ENCODE measurements at places on chromosomes 3 and 15.

DNA sequence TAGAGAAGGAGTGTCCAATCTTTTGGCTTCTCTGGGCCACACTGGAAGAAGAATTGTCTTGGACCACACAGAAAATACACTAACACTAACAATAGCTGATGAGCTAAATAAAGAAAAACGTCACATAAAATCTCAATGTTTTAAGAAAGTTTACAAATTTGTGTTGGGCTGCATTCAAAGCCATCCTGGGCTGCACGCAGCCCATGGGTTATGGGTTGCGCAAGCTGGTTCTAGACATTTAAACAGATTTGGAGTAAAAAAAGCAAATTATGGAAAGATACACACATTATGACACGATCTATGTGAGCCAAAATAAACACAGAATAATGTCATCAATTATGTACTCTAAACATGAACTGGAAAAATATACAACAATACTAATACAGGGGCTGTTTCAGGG, 703.3 kb upstream of the LMCD1 start:
- no peak for DNase-seq

DNA sequence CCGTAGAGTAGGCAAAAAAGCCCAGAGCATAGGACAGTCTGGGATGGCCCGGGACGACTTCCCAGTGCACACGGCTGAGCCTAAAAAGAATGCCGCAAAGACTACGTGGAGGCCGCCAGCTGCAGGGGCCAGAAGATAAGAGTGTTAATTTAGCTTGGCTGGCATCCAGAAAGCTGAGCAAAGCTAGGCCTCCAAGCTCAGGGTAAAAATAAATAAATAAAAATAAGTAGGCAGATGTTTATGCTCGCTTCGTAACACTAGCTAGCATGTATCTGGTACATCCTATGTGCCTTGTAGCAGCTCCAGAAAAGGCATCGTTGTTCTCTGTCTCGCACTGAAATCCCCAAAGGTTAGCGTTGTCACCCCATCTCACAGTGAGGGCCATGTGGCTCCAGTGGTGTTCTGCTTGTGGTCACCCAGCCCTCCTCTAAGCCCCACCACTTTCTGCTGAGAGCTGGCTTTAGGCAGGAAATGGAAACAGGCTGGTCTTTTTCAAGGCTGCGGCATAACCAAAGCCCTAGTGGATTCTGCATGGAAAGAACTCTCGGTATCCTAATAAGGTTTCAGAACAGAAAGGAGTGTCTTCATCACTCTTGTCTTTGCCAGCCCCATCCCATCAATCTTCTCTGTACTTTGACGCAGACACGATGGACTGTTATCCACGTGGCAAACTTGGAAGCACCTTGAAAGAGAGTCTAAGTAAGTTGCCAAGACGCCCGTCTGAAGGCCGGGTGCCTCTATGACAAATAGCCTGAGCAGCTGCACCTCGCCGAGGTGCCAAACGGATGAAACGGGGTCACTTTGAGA, 58.1 kb upstream of the MEF2A start:
- DNase-seq: peak; percentile 82

DNA sequence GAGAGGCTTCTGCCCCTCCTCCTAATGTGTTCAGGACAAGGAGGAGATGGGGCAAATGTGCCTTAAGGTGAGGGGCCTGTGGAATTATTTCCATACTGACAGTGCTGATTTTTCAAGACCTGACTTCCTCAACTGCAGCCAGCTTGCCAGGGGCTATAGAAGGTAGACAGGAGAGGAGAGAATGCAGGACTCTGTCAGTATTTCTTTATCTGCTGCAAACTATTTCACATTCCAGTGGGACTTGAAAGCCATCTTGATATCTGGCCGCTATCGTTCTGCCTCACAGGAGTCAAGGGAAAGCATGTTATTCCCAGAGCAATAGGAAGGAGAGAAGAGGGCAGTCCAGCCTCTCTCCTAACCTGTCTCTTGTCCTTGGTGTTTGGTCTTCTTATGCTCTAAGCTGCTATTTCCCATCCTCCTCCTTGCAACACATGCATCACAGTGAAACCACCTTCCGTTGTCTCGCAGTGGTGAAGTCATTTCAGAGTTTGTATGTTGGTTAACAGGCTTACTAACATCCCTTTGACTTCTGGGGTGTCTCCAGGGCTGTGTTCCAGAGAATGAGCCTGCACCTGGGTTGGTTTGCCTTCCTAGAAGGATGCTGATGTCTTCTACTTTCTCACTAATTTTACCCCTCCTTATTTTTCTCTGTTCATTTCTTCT, 95.1 kb upstream of the MRPS22 start:
- DNase-seq: no peak

- no peak for DNase-seq
Measured at GRCh38 chr3:5016211-5017161, 37.2 kb downstream of the BHLHE40 start.

GRCh38 chr3:106305882-106306435, 437.1 kb upstream of the CBLB start:
- no peak for DNase-seq

GRCh38 chr3:10336761-10337160, 15.8 kb upstream of the SEC13 start:
- DNase-seq: no peak

DNA sequence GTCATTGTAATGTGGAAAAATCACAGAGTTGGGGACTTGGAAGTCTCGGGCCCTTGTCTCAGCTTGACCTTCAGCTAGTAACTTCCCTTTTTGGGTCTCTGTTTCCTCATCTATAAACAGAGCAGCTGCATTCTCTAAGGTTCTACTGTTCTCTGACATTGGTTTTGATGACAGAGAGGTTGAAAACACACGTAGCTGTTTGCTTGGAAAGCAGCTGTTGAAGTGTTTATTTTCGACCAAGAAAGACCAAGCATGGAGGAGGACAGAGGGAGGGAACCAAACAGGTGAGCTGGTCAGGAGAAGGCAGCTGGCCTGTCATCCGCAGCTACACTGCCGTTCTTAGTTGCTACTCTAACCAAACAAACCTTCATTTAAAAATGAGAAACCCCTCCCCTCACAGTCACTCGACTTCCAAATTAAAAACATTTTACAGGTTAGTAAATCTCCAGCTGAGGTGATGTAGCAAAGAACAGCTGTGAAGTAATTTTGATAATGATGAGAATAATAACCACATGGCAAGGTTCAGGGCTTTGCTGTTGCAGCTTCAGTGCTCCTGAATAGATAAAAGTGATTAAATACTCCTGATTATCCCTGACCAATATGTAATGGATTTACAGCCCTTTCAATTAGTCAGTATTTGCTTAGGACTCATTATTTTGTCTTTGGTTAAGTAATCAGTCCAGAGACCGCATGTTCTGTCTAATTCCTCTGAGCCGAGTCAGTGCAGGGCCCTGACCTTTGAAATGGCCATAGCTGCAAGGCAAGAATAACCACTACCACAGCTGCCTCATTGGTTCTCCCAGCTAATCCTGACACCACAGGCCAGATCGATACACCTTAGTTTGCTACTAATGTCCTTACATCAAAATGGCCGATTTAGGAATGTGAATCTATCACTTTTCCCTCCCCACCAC, 65.3 kb downstream of the MEIS2 start:
- DNase-seq: no peak

GRCh38 chr15:71709808-71710418, 100.4 kb upstream of the NR2E3 start:
- no peak for DNase-seq

DNA sequence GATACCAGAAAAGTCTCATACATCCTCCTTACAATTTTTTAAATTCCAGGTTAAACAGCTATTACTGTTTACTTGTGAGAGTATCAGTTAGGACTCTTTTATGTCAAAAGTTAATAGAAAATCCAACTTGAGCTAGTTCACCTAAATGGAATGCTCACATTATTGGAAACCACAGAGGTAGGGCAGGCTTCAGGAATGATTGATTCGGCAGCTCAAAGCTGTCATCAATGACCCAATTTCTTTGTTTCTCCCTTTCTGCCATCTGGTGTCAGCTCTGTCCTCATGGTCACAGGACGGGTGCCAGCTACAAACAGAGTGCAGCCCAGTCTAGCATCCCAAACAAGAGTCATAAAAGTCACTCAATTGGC, 32.2 kb downstream of the CFAP20DC start:
- no peak for DNase-seq

DNA sequence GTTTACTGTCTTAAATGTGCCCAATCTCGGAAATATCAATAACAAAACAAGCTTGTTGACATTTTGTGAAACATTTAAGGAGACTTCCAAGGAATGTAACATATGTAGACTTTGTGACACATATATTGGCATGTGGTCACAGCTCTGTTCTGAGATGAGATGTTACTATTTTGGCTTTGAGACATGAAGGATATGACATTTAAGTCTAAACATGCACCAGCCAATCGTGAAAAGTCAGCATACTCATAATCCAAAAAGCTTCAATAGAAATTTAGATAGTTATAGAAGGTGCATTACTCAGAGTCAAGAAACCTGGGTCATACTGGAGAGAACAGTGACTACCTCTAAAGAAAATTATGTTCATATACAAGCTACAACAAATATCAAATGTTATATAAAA, 13.4 kb downstream of the COMMD2 start:
- DNase-seq: no peak

DNA sequence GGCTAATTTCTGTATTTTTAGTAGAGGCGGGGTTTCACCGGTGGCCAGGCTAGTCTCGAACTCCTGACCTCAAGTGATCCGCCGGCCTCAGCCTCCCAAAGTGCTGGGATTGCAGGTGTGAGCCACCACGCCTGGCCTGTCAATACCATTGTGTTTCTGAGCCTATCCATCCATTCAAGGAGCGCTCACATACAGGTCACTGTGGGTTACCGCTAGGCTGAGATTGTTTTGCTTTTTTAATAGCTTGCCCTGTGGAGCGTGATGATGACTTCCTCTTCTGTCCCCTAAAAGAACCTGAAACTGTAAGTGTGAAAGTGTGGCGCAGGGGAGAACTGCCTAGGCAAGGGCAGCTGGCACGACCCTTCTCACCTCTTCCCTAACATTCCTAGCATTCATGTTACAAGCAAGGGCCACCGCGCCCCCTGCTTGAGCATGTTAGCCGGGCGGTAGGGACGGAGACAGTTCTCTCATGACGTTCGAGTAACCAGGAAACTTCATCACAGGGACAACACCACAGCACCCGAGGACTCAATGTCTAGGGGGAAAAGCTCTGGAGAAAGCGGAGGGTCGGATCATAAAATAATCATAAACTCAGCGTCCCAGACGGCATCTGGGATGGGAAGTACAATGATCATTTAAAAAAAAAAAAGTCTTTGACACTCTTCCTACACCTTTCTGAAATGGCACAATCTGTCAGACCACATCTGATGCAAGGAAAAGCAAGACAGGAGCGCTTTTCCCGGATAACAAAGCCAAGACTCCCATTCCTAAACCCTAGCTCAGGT, 790 bp downstream of the LAMP3 start:
- no peak for DNase-seq

DNA sequence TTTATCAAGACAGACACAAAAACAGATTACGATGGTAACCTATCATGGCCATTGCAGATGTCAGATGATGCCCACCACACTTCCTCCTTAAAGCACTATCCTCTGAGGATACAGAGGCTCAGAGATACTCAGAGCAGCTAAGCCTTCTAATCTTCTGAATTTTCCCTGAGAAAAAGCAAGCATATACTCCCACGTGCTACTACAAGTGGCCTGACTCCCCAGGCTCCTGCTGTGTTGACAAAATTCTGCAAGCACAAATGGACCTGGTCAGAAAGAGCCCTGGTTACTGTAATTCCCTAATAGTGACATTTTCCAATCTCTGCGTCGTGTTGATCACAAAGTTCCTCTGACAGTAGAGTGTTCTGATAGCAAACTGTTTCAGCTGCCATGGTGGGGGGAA, 207.1 kb downstream of the KCNMB2 start:
- DNase-seq: no peak

DNA sequence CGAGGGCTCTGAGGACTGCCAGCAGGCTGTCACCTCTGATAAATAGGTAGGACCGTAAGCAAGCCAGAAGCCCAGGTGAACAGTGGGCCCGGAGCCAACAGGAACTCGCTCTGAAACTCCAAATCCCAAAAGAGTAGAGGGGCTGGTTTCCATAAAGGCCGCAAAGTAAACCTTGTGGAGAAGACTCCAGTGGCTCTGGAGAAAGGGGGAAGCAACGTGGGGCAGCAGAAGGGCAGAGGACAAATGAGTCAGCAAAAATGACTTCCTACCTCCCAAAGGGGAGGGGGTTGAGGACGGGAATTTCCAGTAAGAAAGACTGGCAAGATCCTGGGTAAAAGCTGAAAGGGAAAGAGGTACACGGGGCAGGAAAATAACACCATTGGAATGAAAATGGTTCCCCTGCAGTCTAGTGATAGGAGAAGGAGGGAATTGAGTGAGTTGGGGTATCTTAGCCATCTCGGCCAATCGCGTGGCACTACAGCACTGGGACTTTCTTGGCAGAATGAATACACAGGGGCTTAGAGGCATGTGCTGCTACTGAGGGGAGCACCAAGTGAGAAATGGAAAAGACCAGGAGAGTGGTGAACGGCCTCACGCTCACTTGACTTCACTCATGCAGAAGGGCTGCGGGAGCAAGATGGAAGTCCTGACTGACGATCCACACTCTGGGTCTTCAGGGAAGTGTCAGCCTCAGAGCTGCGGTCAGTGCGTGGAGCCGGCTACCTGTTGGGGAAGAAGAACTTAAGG, 33.2 kb downstream of the BMF start:
- no peak for DNase-seq

GRCh38 chr3:180612364-180612763, 10.4 kb downstream of the TTC14 start:
- no peak for DNase-seq

- no peak for DNase-seq
Measured at GRCh38 chr15:101544613-101544945, 55.1 kb upstream of the PCSK6 start.

- DNase-seq: no peak
Measured at GRCh38 chr15:61390138-61390537, 161.0 kb upstream of the RORA start.

DNA sequence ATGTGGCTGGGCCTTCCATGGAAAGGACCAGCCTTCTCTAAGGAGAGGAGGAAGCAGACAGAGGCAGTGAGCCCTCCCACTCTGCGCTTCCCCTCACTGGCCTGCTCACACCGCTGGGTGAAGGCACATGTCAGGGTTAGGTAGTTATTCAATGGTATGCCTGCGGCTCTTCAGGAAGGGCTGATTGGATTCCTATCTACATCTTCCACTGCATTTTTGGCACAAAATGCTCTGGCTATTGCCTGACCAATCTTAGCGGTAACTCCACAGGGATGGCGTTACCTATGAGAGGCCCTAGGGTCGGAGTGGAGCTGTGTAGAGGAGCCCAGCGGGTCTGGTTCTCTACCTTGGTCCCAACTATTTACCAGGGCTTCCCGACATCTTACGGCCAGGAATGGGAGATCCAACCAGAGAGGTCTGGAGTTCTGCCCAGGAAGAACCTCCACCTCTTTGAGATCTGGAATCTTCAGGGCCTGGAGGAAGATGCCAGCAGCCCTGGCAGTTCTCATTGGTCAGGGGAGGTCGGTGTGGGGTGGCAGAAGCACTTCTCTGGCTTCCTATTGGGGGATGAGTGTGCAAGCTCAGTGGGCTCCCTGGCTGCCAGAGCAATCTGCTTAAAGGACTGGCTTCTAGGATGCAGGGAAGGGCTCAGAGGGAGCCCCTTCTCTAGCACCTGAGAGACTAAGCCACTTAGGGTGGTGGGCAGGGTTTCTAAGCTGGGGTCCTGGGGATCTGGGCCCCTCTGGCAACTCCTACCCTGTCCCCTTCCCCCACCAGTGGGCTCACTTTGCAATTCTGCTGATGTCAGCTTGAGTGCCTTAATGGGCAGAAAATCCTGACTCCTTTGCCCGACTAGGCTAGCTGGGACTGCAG, 24.3 kb downstream of the SNX33 start:
- DNase-seq: no peak

- no peak for DNase-seq
Measured at GRCh38 chr15:100693451-100693850, 91.1 kb downstream of the ASB7 start.
